Stimulated activated CD4-positive, alpha-beta T cell treated with anti-CD3 and anti-CD28 coated beads, Interleukin-4, amount 100 ng/mL, for 24 hours (primary cell): ENCODE measurements at places on chromosomes 2 and 18.
A peak's percentile ranks its signal among the peaks of the same experiment; 100 is the strongest.

GRCh38 chr2:26054598-26055348 is 20.9 kb downstream of the RAB10 start:
- DNase-seq: no peak

DNA sequence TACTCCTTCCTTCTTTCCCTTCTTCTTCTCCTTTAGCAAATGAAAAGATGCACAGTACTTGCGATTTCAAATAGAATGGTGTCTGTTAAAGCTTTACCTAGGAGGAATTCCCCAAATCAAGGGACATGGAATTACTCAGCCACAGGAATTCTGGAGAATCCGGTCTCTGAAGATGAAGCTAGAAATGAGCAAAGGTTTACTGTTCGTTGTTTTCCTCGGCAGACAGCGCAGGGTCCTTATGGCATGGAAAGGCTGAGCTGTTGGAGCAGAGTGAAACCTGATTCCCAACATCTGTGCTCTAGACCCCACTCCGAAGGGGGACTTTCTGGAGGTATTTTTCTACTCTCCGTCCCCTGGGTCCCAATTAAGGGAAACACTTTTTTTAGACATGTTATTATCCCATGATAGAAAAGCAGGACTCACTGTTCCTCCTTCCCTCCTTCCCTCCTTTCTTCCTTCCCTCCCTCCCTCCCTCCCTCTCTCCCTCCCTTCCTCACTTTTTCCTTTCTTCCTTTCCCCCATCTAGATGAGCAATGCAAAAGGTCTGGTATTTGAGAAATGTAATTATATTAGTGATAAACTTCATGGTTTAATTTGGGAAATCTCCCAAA is 47.1 kb downstream of the CDCA7 start:
- DNase-seq: no peak

GRCh38 chr2:168006498-168006897 is 240.9 kb downstream of the STK39 start:
- no peak for DNase-seq

- no peak for DNase-seq
Measured at GRCh38 chr2:3142210-3142609, 235.4 kb downstream of the EIPR1 start.

GRCh38 chr2:135546436-135546835 is 15.2 kb downstream of the R3HDM1 start:
- DNase-seq: no peak

DNA sequence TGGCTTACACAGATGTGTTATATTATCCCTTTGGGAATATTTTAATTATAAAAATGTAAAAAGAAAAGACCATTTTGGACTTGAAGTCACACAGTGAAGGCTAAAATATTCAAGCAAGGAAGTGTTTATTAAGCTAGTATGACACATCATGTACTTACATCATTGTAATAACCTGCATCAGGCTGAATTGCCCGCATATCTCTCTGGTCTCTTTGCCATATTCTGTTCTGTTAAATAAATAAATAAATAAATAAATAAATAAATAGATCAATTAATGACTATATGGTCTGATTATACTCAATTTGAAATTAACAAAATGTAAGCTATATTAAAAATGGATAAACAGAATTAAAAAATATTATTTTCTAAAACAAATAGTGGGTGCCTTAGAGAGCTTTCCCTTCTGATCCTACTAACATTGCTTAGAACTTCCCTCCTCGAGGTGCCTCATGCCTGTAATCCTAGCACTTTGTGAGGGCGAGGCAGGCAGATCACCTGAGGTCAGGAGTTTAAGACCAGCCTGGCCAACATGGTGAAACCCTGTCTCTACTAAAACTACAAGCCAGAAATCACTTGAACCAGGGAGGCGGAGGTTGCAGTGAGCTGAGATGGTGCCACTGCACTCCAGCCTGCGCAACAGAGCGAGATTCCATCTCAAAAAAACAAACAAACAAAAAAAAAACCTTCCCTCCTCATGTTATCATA is 42.0 kb downstream of the WDR33 start:
- DNase-seq: no peak

- no peak for DNase-seq
Measured at GRCh38 chr2:146950361-146950760, 894.5 kb upstream of the ACVR2A start.

DNA sequence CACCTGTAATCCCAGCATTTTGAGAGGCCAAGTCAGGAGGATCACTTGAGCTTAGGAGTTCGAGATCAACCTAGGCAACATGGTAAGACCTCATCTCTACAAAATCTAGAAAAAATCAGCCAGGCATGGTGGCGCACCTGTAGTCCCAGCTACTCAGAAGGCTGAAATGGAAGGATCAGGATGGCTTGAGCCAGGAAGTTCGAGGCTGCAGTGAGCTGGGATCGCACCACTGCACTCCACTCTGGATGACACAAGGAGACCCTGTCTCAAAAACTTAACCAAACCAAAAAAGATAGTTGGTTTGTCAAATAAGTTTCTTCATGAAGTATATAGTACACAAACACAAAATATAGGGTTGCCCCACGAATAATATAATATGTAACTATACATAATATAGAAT is 197.6 kb downstream of the DPP4 start:
- no peak for DNase-seq

- no peak for DNase-seq
Measured at GRCh38 chr2:121136323-121136722, 148.7 kb downstream of the TFCP2L1 start.

GRCh38 chr2:20599001-20599600 is 51.8 kb downstream of the HS1BP3 start:
- no peak for DNase-seq

DNA sequence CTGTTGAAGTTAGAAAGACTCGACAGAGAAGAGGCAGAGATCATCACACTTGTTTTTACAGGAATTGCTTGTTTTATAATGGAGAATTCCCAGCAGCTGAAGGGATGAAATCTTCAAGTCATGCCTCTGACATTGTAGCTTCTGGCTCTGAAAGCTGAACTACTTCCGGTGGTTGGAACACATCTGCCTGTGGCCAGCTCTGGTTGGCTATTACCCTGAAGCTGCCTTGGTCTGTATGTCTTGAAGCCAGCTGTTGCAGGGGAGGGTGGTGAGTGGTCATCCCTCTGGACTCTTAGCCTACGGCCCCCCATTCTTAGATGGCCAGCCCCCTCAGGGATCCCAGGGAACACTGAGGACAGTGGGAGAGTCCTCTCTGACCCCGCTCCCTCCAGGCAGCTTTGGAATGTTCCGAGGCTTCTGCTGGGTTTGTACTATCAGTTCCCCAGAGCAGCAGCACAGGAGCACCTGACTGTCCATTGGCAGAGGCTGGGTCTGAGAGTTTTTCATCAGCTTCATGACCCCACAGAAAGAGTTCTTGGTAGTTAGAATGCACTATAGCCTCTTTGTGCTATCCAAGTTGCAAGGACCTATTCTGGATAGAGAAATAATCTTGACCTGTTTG is 87.4 kb upstream of the CAPN13 start:
- DNase-seq: no peak

DNA sequence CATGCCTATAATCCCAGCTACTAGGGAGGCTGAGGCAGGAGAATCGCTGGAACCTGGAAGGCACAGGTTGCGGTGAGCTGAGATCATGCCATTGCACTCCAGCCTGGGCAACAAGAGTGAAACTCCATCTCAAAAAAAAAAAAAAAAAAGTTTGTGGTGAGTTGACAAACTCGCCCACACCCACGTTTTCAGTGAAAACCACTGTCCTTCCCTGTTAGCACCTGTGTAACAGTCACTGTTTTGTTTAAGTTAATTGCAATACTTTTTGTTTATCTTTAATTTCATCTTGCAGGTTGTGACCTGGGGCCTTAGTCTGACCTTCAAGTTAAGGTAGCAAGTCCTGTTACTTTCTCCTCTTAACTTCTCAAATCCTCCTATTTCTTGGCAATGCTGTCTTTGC is 65.5 kb upstream of the SKOR2 start:
- no peak for DNase-seq

- no peak for DNase-seq
Measured at GRCh38 chr2:227182765-227183164, 18.3 kb downstream of the COL4A3 start.

GRCh38 chr2:157259386-157259785 is 1.9 kb downstream of the GALNT5 start:
- no peak for DNase-seq

- no peak for DNase-seq
Measured at GRCh38 chr2:57177176-57177575, 869.4 kb upstream of the VRK2 start.

DNA sequence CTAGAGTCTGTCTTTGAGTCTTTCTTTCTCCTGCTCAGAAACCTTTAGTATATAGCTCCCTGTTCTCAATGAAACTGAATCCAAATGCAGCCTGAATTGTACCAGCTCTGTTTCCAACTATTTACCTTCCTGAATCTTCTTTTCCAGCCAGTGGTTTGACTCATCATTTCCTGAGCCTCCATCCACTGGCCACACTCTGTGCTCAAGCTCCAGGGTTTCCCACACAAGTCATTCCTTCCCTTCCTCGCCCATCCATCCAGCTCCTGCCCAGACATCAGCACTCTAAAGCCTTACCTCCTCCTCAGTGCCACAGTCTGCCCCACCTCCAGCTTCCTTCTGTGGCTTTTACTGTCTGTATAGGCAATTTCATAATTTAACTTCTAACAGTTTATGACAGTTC is 233.6 kb upstream of the RASGRP3 start:
- no peak for DNase-seq

DNA sequence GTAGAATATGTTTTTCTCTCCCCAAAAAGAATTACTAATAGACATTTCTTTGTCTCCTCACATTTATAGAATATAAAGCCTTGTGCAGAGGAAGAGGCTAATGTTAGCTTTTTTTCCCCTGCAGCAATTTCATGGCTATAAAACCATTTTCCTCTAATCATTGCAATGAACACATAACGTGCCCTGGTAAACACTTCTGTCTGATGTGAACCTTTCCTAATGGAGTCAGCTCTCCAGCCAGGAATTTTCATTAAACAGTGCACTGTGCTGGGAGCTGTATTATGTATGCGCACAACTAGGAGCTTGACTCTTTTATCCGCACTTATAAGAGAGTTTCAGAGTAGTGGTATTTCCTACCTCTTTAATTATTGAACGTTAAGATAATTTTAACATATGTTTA is 63.9 kb upstream of the SPATS2L start:
- DNase-seq: no peak

- no peak for DNase-seq
Measured at GRCh38 chr2:68412127-68412819, 47.2 kb downstream of the PLEK start.

DNA sequence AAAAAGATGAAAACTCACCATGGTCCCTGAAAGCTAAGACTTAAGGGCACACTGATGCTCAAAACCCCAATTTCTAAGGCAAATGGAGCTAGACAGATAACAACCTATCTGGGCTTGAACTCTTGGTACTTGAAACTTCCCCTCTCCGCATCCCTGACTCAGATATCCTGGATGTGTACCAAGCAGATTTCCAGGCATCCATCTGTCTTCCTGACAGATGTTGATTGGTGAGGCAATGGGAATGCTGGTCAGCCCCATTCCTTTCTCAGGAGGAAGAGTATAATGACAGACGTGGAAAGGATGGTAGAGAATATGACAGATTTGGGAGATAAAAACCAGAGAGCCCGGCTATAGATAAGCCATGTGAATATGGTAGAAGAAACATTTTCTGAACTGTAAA is 69.2 kb downstream of the ADD2 start:
- no peak for DNase-seq

DNA sequence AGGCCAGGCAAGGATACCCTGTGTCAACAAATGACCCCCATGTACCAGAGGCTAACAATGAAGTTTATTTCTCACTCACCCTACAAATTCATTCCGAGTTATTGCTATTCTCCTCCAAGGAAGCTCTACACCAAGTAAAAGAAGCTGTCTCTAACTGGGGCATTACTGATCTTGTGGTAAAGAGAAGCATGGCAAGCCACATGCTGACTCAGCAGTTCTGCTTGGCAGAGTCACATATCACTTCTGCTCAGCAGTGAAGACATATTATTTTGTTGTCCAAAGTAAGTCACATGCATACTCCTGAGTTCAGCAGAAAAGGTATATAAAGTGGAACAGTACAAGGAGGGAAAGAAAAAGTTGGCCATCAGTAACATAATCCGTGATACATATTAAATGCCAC is 315.8 kb downstream of the GULP1 start:
- DNase-seq: no peak

GRCh38 chr2:200525882-200526651 is at the start of gene SGO2:
TSS of gene SGO2 (plus strand) at chr2:200526207. CDS start at chr2:200532976, 6,769 bp downstream.
- peak; percentile 97 for DNase-seq

DNA sequence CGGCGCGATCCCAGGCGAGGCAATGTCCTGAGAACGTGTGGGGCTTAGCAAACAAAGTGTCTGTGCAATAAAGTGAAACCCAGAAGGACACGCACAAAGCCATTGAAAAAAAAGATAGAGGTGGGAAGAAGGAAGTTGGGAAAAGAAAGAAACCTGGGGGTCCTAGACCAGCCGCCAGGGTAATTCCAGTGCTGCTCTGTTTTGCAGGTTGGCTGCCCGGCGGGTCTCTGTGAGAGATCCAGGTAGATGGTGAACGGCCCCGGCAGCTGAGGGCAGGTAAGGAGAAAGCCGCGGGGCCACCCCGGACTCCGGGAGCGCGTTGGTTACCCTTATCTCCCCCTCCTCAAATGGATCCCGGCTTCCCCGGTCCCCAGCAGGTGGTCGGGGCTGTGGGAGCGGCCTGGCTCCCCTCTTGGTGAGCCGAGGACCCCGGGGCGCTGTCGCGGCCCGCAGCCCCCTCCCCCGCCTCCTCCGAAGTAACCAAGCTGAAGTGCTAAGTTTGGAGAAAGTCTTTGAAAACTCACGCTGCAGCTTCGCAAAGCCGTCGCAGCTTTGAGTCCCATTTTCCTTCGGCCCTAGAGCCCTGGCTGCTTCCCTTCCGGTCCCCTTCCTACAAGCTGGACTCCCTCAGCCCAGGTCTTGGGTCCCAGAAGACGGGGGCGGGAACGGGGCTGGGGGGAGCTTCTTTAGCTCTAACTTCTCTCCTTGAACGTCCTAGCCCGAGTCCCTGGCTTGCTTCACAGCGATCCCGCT is 588 bp downstream of the OTX1 start:
- DNase-seq: peak; percentile 3

GRCh38 chr2:203705178-203705577 is 1.3 kb upstream of the CD28 start:
- peak; percentile 60 for DNase-seq

GRCh38 chr2:111057721-111058120 is 63.0 kb upstream of the BCL2L11 start:
- no peak for DNase-seq

GRCh38 chr2:11679016-11679415 is 9.0 kb upstream of the NTSR2 start:
- DNase-seq: no peak

DNA sequence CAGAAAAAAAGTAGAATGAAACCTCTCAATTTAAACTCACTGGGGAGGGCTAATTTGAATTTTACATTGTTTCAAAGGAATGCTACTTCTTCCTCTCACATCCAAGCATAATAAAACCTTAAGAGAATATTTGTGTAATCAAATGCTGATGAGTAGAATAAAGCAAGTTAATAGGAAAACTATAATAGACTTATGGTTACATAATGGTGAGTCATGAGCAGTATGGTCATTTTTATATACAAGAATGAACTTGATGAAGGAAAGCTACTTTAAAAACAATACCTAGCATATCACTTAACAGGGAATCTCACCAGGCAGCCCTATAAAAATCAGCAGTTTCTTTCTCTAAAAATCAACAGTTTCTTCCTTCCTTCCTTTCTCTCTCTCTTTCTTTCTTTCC is 80.3 kb downstream of the VSNL1 start:
- DNase-seq: no peak
